ENCODE measurements at places on chromosomes 1 and 21.
A peak's percentile ranks its signal among the peaks of the same experiment; 100 is the strongest.

- DNase-seq, result no peak
Measured at GRCh38 chr21:29661672-29662442, 277.9 kb downstream of the GRIK1 start.

DNA sequence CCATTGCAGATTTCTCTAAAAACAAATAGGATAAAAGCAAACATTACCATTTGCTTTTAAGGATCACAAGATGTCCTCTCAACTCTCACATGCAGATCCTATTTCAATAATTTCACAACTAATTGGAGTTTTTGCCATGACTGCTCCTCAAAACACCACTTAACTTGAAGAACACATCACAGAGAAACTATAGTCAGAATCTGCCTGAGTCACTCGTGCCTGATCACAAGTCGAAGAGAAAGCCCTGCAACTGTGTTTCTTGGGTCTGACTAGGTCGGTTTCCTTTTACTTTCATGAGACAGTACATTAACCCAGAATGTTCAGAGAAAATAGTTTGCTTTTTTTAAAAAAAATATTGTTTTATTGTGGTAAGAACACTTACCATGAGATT, 46.3 kb upstream of the SMYD2 start:
- DNase-seq, result no peak

DNA sequence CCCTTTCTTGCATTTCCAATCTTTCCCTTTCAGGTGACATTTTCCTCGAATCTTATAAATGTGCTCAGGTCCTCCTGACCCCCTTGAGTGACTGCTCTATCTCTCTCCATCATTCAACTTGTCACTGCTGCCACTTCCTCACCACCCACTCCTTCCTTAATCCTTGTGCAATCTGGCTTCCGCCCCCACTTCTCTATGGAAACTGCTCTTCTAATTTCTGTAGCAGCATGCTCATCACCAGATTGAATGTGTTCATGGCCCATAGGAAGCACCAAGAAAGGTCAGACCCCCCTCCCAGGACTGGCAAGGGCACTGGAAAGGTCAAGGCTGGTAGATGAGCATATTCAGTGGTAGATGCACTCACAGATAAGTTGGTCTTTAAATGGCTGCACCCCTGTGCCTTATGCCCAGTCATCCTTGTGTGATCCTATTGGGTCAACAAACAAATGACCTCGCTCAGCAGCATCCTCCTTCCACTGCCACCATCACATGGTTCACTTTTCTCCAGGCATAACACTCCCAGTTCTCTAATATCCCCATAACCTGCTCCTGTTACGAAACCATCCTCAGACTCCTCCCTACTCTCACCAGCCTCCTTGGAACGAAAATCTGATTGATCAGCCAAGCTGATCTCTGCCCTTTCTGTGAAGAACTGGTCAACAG, 288.5 kb upstream of the POU3F1 start:
- no peak for DNase-seq

GRCh38 chr1:6802454-6802853, 17.2 kb downstream of the CAMTA1 start:
- no peak for DNase-seq

DNA sequence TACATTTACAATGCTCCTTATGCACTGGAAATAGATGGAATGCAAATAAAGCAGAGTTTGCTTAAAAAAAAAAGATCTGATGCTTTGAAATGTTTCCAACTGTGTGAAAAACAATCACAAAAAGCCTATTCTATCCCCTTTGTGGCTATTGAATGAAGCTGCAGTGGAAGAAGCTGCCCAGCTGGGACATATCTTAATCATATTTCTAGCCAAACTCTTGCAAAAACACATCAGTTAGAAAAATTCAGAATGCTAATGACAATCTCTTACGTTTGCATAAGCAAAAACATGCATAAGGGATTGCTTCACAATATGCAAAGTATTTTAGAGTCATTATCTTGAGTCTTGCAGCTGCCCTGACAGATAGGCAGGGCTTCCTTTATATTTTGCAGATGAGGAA, 526.4 kb upstream of the USP24 start:
- DNase-seq, result no peak

DNA sequence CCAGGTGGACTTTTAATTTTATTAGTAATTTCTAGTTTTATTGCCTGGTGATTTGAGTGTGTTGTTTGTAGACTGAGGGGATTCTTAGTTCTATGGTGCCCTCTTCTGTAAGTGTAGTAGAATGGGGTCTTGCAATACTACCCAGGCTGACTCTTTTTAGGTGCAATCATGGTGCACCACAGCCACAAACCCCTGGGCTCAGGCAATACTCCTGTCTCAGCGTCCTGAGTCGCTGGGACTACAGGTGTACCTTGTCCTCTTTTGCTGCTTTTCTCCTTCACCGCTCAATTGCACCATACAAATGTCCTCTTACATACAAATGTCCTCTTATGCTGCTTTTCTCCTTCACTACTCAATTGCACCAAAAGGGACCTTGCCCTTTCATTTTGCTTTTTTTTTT, 43.1 kb downstream of the SCP2 start:
- no peak for DNase-seq

DNA sequence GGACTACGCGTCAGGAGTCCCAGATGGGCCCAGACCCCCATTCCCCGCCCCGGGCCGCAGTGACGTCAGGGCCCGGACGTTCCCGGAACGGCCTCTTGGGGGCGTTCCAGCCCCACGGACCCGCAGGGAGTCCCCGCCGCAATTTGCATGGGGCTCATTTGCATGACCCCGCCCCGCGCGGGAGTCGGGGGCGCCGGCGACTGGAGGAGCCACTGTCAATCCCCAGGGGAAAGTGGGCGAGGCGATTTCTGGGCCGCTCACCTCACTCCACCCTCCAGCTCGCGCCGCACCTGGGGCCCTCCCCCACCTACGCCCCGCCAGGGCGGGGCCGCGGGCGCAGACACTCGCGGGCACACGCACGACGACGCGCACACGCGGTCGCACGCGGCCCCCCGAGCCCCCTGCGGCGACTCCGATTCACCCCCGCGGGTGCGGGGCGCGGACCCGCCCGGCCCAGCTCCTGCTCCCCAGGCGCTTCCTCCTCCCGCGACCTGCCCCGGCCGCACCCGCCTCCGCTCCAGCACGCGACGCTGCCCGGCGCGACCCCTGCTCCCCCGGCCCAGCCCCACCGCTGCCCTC, 13.2 kb downstream of the AGRN start:
- peak; percentile 76 for DNase-seq

GRCh38 chr1:22256213-22256512, 113.3 kb upstream of the WNT4 start:
- DNase-seq, result no peak
